ENCODE measurements at places on chromosomes 12 and 14.

- no peak for DNase-seq
These were observed 121.2 kb downstream of the RAD51B start for GRCh38 chr14:67940486-67941455.

- DNase-seq: peak; percentile 69
These were observed 6.9 kb downstream of the LMO3 start for GRCh38 chr12:16599081-16599480.

GRCh38 chr12:91804533-91804932 is 341.1 kb downstream of the BTG1 start:
- no peak for DNase-seq

DNA sequence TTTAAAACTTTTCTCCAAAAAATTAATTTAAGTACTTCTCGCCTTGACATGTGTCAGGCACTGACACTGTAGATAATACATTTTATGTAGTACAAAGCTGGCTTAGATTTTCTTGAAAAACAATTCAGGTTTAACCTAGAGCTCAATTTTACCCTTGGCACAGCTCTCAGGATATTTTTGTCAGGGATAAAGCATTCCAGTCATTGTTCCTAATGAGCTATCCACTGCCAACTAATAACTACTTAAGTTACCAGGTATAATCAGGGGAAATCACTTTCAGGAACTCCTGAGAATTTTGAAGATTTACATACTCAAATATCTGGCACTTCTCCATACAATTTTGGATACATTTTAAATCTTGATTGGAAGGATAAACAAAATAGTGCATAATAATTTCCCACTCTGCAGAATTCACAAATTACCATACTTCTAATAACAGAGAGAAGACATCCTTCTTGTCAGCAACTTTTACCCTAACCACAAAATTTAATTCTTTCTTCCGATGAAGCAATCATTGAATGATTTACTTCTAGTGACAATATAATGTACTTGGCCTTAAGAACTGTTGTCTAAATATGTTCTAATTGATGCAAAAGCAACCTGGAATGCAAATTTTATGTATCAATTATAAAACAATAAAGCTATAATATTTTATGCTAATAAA is 4.8 kb downstream of the RASSF9 start:
- no peak for DNase-seq

GRCh38 chr14:32197919-32198318 is 3.9 kb upstream of the RNU6-7 start:
- no peak for DNase-seq

GRCh38 chr12:56528846-56529245 is 7.2 kb downstream of the RBMS2 start:
- no peak for DNase-seq

- no peak for DNase-seq
These were observed 60.0 kb downstream of the LIN52 start for GRCh38 chr14:74144789-74145188.

DNA sequence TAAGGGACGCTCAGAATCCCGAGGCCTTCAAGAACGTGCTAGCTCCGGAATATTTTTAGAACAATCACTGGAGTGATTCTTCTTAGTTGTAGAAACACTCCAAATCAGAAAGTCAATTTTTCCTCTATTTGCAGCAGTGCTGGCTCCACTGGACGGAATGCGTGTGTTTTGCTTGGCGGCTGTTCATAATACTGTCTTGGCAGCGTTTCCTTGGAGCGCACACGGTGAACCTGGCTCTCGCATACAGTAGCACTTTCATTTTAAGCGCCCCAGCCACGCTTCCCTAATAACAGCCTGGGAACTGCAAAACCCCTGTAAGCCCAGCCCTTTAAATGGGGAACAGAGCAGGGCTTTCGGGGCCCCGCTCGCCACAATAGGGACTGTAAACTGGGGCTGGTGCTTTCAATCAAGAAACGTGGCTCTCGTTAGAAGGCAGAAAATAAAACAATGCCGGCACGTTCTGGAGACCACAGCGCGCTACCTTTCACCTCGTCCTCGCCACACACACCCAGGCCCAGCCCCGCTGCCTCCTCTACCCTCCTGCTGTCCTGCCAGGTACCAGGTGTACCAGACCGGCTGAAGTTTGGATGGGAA is 79.9 kb downstream of the BCL11B start:
- peak; percentile 37 for DNase-seq

DNA sequence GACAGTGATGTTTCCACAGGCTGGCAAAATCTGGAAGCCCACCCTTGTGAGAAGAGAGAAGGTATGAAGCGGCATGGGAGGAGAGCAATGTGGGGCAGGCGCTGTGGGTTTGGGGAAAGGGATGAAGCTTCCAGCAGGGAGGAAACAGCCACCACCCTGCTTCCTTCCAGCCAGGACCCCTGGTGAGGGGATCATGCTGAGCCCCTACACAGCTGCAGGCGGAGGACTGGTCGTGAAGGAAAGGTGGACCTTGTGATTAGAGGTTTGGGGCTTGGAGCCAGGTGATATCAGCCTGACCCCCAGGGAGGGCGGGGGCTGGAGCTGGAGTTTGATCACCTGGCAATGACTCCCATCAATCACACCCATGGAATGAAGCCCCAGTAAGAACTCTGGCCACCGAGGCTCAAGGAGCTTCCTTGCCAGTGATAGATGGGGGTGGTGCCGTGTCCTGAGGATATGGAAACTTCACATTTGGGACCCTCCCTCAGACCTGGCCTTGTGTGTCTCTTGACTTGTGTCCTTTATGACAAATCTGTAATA is 48.6 kb downstream of the RIMBP2 start:
- peak; percentile 67 for DNase-seq

DNA sequence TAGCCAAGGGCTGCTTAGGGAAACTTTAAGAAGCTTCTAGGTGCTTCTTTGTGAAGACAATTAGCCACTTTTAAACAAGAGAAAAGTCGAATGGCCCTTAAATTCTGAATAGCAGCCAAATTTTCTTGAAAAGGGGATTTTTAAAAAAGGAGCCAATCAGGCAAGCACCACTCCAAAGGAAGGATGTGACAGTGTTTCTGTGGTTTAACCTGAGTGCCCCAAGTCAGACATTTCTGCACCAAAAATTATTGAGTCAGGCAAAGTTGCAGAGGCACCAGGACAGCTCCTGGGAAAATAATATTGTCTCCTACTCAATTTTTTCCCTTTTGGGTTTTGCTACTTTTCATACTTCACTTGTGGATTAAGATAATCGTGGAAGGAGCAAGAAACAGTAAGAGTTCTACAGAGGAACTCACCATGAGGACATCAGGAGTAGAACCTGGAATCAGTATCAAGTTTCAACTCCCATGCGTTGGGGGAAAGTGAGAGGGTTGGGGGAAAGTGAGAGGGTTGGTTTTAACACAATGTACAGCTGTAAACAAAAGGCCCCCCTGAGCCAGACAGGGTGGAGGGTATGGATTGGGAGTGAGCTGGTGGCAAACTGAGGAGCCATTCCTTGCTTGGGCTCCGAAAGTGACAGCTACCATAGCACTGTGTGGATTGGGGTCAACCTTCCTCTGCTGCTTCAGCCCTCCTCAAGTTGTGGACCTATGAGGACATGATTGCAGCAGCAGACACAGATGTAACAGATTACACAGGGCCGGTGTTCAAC is 90.8 kb downstream of the SLC38A1 start:
- DNase-seq: no peak

DNA sequence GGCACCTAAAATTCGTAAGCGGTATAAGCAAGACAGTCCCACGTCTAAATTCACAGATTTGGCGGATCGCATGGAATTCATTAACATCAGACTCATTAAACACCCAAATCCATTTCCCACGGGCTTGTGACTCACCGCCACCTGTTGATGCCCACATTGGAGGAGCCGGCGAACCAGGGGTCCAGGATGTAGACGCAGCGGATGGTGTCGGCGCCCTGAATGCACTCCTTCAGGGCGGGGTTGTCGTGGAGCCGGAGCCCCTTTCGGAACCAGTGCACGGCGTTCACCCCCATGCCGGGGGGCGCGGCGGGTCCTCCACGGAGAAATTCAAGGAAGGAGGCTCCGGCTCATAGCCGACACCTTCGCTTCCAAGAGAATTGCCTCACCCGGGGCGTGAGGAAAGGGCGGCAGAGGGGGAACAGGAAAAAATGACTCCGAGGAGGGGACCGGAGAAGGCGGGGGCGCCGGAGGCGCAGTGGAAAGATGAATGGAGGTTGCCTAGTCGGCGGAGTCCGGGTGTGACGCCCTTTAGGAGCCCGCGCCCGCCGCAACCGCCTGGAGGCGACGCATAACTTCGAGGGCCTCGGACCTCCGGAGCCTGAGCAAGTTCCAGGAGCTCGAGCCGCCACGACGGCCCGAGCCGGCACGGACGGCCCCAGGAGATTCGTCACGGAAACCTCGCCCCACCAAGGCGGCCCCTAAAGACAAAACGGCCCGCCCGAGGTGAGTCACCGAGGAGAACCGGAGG is 506 bp downstream of the CRY1 start:
- DNase-seq: peak; percentile 31

GRCh38 chr12:2052826-2053678 is at the start of gene CACNA1C:
TSS of gene CACNA1C (plus strand) at chr12:2052987. CDS start at chr12:2053563, 576 bp downstream.
- DNase-seq: no peak

GRCh38 chr12:117367006-117367638 is 5.7 kb upstream of the NOS1 start:
- DNase-seq: peak; percentile 93

DNA sequence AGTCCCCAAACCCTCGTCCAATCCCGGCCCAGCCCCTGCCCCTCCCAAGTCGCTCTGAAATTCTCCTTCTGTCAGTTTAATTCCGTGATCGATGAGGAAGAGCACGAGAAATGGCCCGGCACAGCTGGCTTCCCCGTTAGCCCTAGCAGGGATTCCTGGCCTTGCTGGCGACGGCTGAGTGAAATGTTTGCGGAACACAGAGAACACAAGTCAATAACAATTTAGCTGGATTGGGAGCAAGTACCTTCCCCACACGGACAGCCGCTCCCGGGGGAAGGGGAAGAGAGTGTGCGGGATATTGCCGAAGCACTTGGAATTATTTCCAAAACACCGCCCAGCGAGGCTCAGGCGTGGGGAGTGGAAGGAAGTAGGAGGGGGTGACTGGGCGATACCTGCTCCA is 134.6 kb downstream of the RBM19 start:
- no peak for DNase-seq

DNA sequence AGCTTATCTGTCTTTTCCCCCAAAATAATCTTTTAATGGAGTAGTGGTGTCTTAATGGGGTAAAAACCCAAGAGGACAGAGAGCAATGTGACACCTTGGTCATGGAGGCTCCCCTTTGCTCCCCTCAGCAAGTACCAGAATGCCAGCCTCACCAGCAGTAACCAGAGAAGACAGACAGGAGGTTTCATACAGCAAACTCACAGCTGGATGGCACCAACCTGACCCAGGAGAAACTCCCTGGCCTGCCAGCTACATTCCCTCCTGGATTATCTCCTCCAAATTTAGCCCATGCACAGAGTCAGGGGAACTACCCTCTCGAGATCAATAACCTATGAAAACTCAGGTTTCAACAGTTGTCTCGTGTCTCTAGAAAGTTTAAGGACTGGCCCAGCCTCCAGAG is 15.9 kb downstream of the BHLHE41 start:
- DNase-seq: no peak

GRCh38 chr12:3078086-3078820 is 1.1 kb downstream of the TSPAN9 start:
- no peak for DNase-seq

- DNase-seq: peak; percentile 19
These were observed 210.2 kb downstream of the PTPRO start for GRCh38 chr12:15532364-15532977.
